ENCODE measurements at places on chromosomes 2 and 18. TPM values are rescaled to one million over a fixed set of nuclear protein-coding genes. Genes with fewer than 3 reads are reported as not detected.

DNA sequence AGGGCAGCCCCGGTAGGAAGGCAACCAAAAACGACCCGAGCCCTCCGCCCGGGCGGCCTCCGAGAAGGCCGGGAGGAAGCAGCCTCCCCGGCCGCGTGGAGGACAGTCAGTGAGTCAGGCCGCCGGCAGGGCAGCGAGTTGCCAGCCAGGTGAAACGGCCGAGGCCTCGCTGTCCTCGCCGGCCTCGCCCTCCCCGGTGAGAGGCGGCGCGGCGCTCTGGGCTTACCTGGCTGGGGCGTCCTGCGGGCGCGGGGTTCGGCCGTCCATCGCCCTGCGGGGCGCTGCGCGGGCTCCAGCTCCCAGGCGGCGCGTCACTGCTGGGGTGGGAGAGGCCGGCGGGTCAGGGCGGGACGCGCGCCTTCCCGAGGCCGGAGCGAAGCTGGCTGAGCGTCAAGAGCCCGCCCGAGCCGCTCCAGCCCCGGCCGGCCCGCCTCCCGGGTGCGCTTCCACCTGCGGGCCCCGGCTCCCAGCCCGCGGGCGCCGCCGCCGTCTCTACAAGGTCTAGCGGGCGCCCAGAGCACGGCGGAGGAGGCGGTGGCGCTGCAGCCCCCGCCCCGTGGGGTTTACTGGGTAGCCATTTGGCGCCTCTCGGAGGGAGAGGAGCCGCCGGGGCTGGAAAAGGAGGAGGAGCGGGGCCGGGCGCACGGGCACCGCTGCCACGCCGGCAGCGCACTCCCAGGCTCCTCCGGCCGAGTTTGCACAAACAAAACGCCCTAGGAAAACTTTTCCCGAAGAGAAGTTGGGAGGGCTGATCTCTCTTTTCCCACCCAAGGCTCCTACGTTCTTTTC is 499 bp downstream of the COBLL1 start:
- DNase-seq: peak; percentile 73

CNTNAP5 gene
- not detected for total RNA-seq

RNF125 gene
- 2.3 TPM for total RNA-seq

CDCA7 gene
- 2.5 TPM for total RNA-seq

GRCh38 chr2:8469709-8470493 is 212.0 kb upstream of the ID2 start:
- no peak for DNase-seq

RAPH1 gene
- 12.5 TPM for total RNA-seq
